ENCODE measurements at places on chromosomes 7 and 10. TPM values are rescaled to one million over a fixed set of nuclear protein-coding genes. Genes with fewer than 3 reads are reported as not detected.

Gene PIK3AP1
- total RNA-seq = 0.10 TPM

Gene H2AZ2
- 1,026 TPM for total RNA-seq

Gene CLCN1
- total RNA-seq = not detected

Gene FAM221A
- 0.72 TPM for total RNA-seq

Gene EBLN1
- total RNA-seq = not detected

Measured in RPMI7951 (cell line).